HCEC 1CT (cell line): ENCODE measurements at places on chromosomes 12 and 14.

GRCh38 chr12:10771132-10771733 is 31.2 kb downstream of the TAS2R7 start:
- DNase-seq = peak; percentile 23

GRCh38 chr14:98368916-98369315 is 903.1 kb downstream of the BCL11B start:
- no peak for DNase-seq

- DNase-seq = no peak
Observed at GRCh38 chr14:34277191-34277590, 184.8 kb downstream of the SPTSSA start.

DNA sequence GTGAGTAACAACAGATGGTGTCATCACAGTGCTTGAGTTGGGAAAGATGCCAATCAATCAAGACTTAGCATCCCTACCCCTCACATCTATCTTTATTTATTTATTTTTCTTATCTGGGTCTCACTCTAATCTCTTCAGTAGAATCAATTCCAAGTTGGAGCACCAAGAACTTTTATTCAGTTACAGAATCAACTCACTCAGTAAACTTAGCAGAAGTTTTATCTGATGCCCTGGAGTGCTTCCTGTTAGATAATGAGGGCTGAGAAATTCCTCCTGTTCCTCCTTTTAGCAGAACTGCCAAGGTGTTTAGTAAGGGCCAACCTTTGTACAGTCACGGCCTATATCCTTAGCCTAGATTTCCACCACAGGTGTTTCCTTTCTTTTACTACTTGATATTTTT is 11.3 kb upstream of the SLC5A8 start:
- DNase-seq = no peak

DNA sequence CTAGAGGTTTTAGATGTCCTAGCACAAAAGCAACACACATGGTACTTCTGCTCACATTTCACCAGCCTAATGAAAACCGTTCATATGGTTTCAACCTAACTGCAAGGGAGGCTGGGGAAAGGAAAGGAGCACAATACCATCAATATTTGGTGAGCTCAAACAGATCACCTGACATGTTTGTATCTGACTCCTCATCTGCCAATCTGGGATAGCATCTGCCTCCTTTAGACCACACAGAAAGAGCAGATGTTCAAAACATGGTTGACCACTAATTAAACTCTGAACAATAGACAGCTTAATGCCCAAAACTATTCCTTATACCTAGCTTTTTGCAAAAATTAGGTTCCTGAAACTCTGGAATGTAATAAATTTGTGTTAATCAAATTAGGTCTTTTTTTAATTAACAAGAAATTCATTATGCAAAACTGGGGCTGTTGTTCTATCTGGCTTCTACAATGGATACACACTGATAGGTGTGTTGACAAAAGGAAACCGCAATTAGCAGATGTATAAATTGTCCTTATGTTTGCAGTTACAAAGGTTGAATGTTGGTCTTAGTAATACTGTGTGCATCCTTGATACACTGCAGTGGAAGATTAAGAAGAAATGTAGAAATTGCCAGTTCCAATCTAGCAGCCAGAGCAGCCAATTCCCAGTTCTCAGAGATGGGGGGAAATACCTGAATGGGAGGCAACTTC is 89.3 kb downstream of the DUSP6 start:
- DNase-seq = no peak

- DNase-seq = no peak
Observed at GRCh38 chr12:64729909-64730587, 29.2 kb downstream of the GNS start.

GRCh38 chr12:47755655-47756562 is 2.8 kb downstream of the RAPGEF3 start:
- no peak for DNase-seq

- no peak for DNase-seq
Observed at GRCh38 chr12:130016194-130016593, 112.4 kb upstream of the TMEM132D start.

DNA sequence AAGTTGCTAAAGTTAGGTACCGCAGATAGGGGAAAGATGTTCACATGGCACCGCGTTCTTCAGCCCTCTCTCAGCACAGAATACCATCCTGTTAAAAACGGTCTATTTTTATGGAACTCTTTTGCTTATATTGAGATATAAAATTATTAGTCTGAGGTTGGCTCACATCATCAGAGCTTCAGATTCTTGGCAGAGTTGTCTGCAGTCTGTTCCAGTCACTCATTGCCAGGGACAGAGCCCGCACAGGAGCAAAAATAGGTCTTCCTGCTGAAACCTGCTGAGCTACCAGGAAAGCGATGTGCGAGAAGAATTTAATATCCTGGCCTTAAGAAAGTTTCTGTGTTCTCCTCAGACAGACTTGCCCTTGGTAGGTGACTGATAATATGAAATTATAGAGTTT is 249.8 kb downstream of the VRK1 start:
- no peak for DNase-seq

- no peak for DNase-seq
Observed at GRCh38 chr12:10025236-10025635, 5.2 kb upstream of the CLEC9A start.
